ENCODE measurements at places on chromosomes 2 and 18.

DNA sequence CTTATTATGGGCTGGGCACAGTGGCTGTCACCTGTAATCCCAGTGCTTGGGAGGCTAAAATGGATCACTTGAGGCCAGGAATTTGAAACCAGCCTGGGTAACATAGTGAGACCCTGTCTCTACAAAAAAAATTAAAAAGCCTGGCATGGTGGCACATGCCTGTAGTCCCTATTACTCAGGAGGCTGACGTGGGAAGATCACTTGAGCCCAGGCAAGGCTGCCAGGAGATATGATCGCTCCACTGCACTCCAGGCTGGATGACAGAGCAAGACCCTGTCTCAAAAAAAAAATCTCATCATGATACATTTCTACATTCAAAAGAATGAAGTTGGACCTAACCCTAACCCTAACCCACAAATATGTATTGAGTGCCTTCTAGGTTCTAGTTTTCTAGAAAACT lies 20.2 kb upstream of the CYP27A1 start:
- DNase-seq, result no peak

DNA sequence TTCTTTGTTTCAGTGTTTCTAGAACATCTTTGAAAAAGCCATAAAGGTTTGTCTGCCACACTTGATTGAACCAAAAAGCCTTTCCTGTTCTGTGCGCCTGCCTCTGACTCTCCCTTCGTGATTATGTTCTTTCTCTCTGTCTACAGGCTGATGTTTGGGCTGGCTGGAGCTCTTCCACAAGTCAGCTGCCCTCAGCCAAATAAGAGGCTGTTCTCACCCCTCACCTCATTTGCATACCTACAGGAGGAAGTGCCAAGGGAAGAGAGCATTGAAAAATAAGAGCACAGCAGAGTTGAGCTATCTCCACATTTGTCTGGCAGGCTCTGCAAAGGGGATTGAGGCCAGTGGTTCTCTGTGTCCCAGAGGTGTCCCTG lies 15.8 kb downstream of the INPP5D start:
- DNase-seq, result no peak

DNA sequence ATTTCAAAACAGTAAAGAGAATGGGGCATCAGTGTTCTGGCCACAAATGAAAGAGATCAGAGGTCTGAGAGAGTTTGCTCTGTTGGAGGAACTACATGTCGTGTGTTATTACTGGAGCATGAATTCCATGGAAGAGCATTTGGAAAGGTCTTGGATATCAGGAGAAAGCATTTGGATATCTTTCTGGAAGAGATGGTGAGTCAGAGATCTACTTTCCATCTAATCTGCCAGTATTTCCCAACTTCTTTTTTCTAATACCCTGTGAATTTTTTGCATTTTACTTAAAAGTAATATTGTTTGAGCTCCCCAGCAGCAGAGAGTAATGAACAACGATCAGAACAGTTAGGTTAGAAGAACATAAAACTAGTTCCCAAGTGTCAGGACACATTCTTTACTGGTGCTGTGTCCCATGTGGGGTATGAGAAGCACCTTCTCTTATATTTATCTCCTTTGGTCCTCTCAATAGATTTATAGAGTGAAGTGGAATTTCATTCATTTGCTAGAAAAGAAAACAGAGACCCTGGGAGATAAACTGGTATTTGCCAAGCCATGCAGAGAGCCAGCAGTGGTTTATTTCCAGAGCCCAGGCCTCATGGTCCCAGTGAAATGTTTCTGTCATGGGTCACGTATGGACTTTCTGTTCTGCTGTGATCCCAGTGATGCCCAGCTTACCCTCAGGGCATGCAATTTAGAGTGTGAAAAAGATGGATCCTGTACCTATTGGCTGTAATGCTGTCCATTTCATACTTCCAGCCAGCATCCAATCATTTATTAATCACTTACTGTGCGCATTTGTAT lies 130.8 kb upstream of the NT5C1B start:
- DNase-seq, result no peak

- DNase-seq, result no peak
Observed at GRCh38 chr2:46945671-46946070, 30.1 kb upstream of the MCFD2 start.

- DNase-seq, result no peak
Observed at GRCh38 chr18:3664563-3665178, 214.7 kb downstream of the TGIF1 start.

DNA sequence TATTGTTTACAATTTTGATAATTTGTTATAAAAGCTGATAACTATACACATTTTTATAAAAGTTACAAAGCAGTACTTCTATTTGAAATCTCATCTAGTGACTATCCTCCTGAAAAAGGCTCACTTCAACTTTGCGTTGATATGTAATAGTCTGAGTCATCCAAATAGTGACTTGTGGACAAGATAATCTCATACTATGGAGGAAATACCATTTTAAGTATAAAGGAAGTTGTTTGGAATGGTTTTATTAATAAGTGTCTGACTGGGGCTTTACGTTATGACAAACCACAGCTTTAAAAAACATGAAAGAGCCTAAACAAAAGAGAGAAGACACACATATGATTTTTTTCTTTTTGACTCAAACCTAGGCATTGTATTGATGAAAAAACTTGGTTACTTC lies 272.3 kb upstream of the COL3A1 start:
- no peak for DNase-seq

DNA sequence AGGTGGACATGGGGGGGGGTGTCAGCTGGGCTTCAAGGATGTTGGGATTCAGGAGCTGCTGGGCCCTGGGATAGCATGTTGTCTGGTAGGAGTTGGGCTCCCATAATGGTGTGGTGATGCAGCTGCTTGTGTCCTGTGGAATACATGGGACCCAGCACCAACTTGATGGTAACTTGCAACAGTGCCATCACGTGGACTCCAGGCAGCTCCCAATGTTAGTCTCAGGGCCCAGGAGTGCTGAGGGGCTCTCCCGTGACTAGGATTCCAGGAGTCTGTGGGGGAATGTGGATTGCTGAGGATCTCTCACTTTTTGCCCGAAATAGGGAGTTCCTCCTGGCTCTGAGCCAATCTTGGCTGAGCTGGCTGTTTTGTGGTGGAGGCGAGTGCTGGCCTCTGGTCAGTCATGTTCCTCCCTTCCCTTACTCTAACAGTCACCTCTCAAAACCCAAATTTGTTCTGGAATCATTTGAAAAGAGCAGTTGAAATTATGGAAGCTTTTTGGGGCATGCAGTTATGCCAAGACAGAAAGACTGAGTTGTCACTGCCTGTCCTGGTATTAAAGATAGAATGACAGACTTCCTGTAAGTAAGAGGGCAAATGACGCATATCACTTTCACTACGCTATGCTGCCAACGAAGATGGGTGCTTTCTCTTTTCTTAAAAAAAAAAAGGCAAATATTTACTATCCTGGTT lies 607.1 kb downstream of the ADCYAP1 start:
- DNase-seq, result no peak

- DNase-seq, result no peak
Observed at GRCh38 chr2:23380562-23381065, 4.4 kb upstream of the KLHL29 start.

DNA sequence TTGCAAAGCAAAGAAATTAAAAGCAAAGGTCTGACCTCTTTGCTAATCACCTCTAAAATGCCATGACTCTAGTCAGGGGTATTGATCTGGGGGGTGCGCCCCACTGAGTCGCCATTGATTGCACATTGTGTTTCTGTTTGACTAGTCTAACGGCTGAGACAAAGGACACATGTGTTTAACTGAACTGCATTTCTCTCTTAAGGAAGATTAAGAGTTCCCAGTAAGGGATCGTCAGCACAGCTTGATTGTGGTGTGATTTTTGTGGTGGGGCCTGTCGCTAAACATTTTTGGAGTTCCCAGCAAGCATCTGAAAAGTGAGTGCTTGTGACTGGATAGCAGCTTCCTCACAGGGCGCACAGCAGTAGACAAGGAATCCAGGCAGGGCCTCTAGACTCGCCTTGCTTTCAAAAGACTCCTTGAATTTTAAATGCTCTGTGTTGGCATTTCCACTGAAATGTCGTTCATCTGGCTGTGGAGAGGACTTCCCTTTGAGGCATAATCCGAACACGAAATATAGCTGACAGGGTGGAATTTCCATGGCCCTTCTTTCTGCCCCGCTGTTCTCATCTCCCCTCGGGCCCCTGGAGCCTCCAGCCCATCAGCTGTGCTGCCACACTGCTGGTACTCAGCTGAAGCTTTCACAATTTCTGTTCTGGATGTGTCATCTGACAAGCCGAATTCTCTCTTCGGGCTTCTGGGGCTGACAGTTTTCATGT lies 126.3 kb downstream of the FAM168B start:
- no peak for DNase-seq

GRCh38 chr2:223486751-223487150 lies 115.4 kb downstream of the SCG2 start:
- DNase-seq, result no peak

DNA sequence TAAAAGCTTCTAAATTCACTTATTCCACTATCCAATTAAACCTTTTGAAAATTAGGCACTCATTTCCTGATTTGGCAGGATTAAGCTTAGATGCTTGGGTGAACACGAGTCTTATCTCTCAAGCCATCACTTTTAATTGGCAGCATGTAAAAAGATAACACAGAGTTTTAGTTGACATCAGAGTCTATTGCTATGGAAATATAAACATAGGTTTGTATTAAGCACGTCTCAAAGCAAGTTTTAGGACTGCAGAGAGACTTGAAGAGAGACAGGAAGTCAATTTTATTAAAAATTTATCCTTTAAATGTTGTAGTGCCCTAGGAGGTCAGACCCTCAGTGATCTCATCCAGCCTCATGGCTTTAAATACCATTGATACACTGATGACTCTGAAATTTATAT lies 5.6 kb downstream of the RBKS start:
- no peak for DNase-seq

DNA sequence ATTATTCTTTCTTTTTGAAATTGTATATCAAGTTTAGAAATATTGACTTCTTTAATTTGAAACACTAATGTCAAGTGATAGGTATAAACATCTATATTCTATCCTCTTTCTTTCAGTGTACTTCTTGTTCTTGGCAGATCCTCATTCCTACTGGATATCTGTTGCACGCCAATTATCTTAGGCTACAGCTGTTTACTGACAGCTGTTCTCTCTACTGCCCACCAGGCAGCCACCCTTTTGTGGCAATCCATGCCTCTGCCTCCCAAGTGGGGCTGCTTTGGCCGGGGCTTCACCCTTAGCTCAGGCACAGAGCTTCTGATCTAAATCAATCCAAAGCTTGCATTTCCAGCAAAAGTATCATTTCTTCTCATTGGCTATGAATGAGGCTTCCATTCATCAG lies 50.6 kb upstream of the ITSN2 start:
- DNase-seq, result no peak

DNA sequence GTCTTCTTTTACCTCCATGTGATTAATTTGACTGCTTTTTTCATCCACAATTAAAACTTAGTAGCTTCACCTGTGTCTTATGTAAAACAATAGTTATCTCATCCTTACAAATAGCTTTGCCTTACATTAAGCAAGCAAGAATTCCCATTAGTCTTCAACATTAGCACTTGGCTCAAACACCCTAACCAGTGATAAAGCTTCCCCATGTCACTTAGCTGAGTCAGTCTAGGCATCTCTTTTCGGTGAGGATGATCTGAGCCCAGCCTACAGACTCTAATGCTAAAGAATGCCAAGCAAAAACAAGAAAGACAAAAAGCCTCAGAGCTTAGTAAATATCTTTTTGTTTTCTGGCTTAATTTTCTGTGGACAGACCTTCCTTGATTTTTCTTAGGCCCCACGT lies 26.1 kb downstream of the GAD1 start:
- DNase-seq, result no peak

DNA sequence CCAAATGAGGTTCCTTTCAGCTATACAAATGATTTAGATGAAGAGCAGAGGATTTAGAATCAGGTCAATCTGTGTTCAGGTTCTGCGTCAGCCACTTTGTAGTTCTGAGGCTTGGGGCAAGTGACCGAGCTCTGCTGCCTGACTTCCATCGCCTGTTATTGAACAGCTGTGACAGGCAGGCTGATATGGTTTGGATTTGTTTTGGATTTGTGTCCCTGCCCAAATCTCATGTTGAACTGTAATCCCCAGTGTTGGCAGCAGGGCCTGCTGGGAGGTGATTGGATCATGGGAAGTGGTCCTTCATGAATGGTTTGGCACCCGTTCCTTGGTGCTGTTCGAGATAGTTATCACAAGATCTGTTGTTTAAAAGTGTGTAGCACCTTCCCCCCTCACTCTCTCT lies 18.6 kb downstream of the TYMS start:
- DNase-seq, result no peak

- no peak for DNase-seq
Observed at GRCh38 chr2:203934711-203935438, 1.7 kb upstream of the ICOS start.
